ENCODE measurements at places on chromosomes 7 and 10. TPM values are rescaled to one million over a fixed set of nuclear protein-coding genes. Genes with fewer than 3 reads are reported as not detected.
A peak's percentile ranks its signal among the peaks of the same experiment; 100 is the strongest.

HMX3 gene
- not detected for polyA plus RNA-seq

POLR1F gene
- polyA plus RNA-seq = 12.4 TPM

DNA sequence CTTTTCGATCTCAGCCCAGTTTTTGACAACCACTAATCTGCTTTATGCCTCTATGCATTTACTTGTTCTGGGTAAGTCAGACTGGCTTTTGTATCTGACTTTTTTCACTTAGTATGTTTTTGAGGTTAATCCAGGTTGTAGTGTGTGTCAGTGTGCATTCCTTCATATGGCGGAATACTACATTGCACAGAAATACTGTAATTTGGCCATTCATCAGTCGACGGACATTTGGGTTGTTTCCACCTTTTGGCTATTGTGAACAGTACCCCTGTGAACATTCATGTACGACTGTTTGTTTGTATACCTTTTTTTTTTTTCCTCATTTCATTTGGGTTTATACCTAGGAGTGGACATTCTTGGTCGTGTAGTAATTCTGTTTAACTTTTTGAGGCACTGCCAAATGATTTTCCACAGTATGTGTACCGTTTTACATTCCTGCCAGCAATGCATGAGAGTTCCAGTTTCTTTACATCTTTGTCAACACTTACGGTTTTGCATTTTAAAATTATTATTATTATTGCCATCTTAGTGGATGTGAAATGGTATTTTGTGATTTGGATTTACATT, 57.4 kb downstream of the MKLN1 start:
- no peak for DNase-seq

GRCh38 chr7:12013983-12014382, 182.0 kb upstream of the THSD7A start:
- DNase-seq = no peak

DNA sequence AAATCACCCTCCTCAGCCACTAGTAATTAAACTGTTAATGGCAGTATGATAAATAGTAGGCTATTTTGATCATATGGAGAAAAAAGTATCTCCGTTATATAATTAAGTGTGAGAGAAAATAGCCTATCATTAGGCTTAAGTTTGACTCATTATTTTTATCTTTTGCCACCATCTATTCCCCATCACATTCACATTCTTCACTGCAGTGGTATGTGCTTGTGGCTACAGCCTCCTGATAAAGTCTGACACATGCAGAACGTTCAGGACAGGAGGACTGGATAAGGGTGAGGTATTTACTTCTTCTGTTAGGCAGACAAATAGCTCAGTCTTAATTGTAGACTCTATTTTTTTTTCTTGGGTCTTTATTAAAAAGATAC, 5.8 kb downstream of the NEBL start:
- no peak for DNase-seq

GRCh38 chr7:46930366-46930765, 651.5 kb downstream of the TNS3 start:
- DNase-seq = no peak

DNA sequence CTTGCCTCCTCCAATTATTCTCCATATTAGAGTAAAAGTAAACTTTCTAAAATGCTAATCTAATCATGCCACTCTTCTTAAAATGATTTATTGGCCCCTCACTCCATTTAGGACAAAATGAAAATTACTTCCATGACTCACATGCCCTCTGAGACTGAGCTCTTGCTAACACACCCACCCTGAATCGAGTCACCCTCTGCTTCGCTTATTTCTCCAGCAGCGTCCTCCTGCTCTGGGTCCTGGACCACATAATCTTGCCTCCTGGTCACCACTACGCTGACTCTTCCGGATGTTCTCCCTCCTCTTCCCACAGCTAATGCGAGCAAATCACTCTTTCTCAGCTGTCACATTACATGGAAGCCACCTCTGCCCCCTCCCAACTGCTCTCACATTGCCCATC, 384.0 kb upstream of the FZD8 start:
- no peak for DNase-seq

DNA sequence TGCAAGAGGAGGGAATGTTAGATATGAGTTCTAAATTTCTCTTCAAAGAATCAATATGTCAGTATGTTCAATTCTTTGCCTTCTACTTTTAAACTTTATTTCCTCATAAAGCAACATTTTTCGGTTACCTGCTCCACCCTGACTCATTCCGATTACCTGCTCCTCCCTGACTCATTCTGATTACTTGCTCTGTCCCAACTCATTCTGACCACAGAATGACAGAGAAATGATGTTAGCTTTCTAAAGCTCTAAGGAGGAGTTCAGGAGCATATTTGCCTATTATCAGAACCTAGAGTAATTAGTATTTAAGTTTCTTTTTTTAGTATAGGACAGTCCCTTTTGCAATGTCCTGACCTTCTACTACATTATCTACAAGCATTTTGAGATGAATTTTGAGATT, 24.5 kb upstream of the PPP1R9A start:
- no peak for DNase-seq

GRCh38 chr10:94293354-94293753, 69.4 kb downstream of the NOC3L start:
- DNase-seq = peak; percentile 89

DNA sequence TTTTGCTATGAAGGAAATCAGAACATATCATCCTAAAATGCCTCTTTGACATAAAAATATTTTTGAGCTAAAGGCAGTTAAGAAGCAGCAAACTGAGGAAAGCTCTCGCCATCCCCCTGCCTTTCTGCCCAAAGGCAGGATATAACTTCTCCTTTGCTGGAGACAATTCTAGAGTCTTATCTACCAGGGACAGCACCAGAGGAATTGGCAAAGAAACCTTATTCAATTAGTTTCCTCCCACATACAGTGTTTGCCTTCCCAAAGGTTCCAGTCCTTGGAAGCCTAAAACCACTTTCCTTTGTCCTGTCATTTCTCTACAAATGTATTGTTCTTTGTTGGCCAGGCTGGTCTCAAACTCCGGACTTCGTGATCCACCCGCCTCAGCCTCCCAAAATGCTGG, 33.7 kb downstream of the MASTL start:
- no peak for DNase-seq

GRCh38 chr7:83119494-83119893, 43.2 kb downstream of the PCLO start:
- DNase-seq = no peak

GRCh38 chr10:89458291-89458690, 43.9 kb downstream of the IFIT5 start:
- DNase-seq = no peak

DNA sequence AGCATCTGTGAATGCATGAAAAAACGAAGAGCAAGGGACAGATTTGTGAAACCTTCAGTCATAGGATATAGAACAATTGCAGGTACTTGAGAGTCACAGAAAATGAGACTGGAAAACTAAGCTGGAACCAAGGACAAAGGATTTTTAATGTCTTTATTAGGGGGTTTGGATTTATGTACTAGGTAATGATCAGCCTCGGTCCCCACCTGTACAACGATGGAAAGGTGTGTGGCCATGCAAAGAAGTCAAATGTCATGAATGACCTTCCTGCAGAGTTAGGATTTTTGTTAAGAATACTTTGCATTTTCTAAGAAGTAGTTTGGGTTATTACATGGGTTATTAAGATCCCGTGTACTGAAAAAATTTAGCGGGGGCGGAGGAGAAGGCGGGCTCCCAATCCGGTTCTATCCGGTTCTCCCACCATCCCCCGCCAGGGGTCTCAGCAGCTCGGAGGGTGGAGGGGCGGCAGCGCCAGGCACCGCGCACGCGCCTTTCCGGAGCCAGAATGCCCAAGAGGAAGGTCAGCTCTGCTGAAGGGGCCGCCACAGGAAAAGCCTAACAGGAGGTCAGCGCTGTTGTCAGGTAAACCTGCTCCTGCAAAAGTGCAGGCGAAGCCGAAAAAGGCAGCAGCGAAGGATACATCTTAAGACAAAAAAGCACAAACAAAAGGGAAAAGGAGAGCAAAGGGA, 327.5 kb upstream of the PLXDC2 start:
- no peak for DNase-seq
